MG63 (cell line): ENCODE measurements at places on chromosomes 3 and 15. TPM values are rescaled to one million over a fixed set of nuclear protein-coding genes. Genes with fewer than 3 reads are reported as not detected.

SLC24A5 gene
- not detected in 2 replicates for total RNA-seq

TIPIN gene
- total RNA-seq, result 37.9 and 66.5 TPM in 2 replicates

GRCh38 chr3:102006812-102007485, 157.6 kb downstream of the NFKBIZ start:
- peak; percentile 73 for DNase-seq

GRCh38 chr3:72951259-72951722, 45.3 kb upstream of the PPP4R2 start:
- no peak for DNase-seq

- DNase-seq, result no peak
Observed at GRCh38 chr3:10602271-10602670, 96.9 kb upstream of the ATP2B2 start.

DNA sequence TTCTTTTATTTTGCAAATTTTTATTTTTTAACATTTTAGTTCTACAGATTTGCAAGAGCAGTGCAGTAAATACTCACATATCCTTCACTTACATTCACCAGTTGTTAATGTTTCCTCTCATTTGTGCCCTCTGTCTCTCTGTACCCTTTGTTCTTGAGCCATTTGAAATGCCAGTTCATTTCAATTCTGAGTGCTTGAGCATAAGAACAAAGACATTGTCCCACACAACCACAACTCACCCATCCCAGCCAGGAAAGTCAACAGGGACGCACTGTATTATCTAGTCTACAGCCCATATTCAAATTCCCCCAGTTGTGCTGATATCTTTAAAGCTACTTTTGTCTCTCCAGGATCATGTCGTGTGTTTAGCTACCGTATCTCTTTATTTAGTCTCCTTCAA, 141.4 kb upstream of the SLC6A11 start:
- DNase-seq, result no peak

ALDH1A2 gene
- total RNA-seq, result 0.99 TPM in 1 of 2 replicates, not detected in the other

TGM5 gene
- total RNA-seq, result 0.07 TPM in 1 of 2 replicates, not detected in the other

GRCh38 chr3:76436894-76437293, 603.0 kb upstream of the ROBO2 start:
- no peak for DNase-seq

DNA sequence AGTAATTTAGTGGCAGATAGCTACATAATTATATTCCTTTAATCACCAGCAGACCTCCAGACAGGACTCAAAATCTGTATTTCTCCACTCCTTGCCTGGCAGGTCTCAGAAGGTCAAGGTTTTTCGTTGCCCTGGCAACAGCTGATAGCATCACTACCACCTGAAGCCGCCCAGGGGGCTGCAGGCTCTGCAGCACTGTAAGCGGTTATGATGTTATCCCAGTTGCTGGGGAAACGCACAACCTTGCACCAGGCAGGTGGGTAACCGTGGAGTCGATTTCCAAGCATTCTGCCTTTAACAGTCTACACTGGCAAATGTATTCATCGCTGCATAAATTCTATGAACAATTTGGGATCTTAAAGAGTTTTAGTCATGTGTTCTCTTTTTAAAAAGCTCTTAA, 756.3 kb downstream of the NTRK3 start:
- no peak for DNase-seq
